ENCODE measurements at places on chromosomes 3 and 15.

DNA sequence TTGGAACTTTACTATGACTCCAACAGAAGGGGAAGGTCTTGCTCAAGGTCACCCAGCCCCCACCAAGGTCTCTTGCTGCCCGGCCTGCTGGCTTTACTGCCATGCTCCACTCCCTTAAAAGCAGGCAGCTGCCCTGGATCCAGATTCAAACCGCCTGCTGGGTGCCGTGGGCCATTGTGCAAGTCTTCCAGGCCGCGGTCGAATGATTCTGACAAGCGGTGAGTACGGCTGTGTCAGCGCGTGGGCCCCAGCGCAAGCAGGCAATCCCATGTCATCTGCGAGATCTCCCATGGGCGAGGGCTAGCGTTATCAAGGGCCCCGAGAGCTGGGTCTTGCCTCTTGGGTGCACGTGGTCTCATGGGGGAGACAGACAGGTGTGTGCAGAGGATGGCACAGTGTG, 37.6 kb downstream of the CORO2B start:
- no peak for DNase-seq

DNA sequence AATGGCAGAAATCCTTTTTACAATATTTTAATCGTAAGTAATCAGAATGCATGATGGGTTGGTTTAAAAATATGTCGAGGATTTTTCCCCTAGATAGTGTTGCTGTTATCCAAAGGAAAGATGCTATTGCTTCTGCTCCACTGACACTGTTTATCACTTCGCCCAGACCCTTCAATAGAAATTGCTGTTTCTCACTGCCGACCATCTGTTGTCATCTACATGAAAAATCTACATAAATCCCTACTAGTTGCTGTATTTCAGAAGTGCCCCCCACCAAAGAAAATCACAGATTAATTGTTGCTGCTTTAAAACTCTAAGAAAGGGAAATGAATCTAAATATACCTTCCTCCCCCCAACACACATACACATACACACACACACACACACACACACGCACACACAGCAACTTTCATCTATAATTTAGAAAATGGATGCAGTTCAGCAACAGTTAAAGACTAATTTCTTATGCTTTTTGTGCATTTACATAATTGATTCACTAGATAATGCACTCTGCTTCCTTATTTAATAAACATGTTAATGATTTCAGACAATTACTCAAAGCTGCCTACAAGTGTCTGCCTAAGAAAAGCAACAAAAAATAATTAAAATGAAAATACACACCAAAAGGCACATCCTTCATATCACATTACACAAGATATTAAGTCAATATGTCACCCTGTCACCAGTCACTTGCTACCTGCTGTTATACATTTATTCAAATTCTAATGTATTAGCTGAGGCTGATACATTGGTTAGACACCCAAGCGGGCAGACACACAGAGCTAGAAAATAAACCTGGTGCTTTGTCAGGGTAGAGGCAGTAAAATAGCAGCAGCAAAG, 82.8 kb downstream of the RORA start:
- DNase-seq: no peak

GRCh38 chr15:71117714-71118305, 2.5 kb downstream of the THSD4 start:
- DNase-seq: no peak

- DNase-seq: peak; percentile 23
Measured at GRCh38 chr15:67108122-67108961, 42.9 kb downstream of the SMAD3 start.

GRCh38 chr15:65778269-65778668, 13.8 kb downstream of the DENND4A start:
- no peak for DNase-seq

DNA sequence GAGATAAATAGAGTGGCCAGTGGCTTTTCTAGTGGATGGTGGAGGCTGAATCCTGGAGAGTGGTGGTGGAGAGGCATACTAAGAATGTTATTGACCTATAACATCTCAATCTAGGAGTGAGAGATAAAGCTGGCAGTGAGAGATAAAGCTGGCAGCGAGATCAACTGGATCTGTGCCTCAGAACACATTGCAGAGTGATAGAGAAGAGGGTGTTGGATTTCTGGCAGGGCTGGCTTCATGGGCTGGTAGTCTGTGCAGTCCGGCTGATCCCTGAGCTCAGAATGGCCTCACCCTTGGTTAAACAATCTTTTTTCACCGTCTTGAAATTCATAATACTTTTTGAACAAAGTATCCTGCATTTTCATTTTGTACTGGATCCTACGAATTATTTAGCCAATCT, 221.2 kb downstream of the NLGN1 start:
- DNase-seq: no peak

- DNase-seq: no peak
Measured at GRCh38 chr3:195697582-195698324, 23.0 kb upstream of the MUC20 start.

- DNase-seq: no peak
Measured at GRCh38 chr15:89768071-89768500, 8.0 kb upstream of the MESP2 start.

DNA sequence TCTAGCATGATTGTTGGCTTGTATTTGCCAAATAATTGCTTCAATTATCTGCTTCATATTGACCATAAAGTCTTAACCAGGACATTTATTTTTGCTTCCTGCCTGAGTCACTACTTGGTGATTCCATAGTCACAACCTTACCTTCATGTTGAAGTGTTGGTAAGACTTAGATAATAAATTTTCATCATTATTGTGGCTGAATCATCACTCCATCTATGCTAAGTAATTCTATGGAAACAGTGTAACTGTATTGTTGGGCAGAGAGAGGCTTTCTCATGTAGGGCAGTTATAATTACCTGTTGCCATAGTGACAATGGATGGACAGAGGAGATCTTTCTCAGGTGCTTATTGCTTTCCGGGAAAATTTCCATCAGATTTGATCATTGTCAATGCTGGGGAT, 330.7 kb upstream of the LRRC3B start:
- no peak for DNase-seq

Measured in CD4-positive, alpha-beta T cell treated with Interleukin-15 for 1 hour (primary cell).